Putamen (tissue), 1 donor: ENCODE measurements at places on chromosomes 7 and 10.

- no peak for DNase-seq
These were observed 70.0 kb downstream of the AMPH start for GRCh38 chr7:38561166-38561565.

DNA sequence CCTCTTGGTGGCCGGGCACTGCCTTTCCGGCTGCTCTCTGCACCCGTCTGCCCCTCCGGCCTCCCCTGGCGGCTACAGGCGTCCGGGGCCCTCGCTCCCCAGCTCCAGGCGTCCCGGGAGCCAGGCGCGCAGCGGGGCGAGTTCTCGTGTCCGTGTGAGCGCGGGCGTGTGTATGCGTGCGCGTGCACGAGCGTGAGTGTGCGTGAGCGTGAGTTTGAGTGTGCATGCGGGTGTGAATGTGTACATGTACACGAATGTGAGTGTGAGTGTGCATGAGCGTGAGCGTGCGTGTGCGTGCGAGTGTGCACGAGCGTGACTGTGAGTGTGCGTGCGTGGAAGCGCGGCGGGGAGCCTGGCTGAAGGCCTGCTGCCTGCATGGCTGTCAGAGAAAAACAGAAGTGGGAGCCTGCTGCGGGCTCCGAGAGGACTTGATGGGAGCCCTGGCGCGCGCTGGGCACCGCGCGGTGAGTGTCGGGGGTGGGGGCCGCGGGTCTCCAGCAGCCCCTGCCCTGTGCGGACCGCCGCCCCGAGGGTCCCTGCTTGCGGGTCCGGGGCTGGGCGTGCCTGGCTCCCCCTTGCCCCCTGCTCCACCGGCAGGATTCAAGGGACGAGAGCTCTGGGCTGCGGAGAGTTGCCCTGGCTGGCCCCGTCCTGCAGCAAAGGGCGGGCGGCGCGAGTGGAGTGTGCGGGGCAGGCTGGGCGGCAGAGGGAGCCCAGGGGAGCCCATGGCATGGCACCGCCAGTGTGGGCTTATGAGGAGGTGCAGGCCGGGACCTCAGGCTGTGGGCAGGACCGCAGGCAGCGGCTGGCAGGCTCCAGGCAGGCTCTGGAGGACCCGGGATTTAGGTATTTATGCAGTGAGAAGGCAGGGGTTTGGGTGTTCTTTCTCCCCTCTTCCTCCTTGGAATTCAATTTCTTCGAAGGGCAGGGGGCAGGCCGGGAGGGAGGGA lies 75.8 kb upstream of the EN2 start:
- DNase-seq: no peak

DNA sequence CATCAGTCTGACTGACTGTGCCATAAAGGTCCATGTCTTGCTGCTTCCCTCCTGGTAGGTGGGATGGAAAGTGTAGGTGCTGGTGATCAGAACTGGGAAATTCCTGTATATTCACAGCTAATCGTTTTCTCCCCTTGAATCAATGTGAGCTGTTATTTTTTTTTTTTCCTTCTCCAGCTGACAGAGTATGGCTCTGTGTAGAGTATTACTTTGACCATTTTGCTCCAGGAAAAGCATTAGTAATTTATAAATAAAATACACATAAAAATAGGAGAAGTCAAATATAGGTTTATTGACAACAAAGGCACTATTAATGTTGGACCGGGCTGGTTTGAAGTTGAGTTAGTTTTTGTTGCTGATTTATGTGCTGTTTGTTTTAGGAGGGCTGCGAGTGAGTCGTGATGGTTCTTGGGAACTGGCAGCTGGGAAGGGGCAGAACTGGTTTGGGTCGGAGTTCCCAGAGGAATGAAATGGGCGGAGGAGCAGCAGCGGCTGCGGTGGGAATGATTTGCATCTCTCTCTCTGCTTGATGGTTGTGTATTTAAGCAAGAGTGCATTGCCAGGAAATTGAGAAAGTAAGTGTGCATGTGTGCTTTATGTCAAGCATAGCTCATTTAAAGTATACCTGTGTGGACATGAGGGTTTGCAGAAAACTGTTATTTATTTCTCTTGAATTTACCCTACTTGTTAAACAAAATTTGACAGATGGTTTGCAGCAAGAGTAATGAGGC lies 80.9 kb downstream of the LRMDA start:
- no peak for DNase-seq

DNA sequence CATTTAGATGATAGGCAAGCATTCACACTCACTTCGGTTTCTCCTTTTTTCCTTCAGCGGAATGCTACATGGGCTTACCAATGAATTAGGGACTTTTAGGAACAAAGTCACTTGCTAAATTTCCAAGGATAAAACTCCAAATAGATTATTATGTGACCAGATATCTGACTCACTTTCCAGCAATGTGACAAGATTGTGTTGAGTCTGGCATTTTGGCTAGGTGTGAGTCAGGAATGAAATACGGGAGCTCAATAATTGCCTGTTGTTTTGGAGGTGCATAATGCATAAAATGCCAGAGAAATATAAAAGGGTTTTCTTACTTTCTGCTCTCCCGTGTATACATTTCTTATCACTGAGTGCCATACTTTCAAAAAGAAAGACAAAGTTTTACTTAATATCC lies 721.1 kb downstream of the KCNMA1 start:
- DNase-seq: no peak

GRCh38 chr7:80876894-80877414 lies 41.9 kb downstream of the SEMA3C start:
- DNase-seq: no peak

DNA sequence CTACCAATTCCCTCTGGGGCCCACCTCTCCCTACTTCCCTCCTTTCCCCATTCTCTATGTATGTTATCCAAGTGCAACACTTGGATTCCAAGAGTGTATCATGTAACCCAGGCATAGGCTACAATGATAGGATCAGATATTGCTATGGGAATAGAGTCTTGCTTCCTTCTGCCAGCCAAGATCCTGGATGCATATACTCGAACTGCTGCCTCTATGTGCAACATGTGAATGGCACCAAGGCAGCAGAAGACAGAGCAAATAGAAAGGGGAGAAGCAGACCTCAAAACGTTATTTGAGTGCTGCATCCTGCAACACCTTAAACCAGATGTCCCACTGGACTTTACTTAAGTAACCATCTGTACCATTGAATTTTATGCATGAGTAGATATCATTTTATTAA lies 3.5 kb upstream of the XPNPEP1 start:
- no peak for DNase-seq

GRCh38 chr10:52276163-52276562 lies 37.9 kb upstream of the DKK1 start:
- DNase-seq: no peak

DNA sequence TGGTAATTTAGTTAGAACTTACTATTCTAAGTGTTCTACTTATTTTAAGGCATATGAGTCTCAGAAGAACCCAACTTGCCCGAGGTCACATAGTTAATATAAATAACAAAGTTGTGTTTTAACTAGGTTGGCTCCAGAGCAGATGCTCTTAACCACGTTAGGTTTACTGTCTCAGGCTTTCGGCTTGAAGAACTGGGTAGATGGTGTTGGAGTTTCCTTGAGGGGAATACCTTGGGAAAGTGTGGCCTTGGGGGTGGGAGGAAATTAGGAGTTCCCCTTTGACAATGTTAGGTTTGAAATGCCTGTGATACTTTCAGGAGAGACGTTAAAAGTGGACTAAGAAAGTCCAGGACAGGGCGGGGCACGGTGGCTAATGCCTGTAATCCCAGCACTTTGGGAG lies 9.6 kb downstream of the ZNF398 start:
- DNase-seq: no peak

DNA sequence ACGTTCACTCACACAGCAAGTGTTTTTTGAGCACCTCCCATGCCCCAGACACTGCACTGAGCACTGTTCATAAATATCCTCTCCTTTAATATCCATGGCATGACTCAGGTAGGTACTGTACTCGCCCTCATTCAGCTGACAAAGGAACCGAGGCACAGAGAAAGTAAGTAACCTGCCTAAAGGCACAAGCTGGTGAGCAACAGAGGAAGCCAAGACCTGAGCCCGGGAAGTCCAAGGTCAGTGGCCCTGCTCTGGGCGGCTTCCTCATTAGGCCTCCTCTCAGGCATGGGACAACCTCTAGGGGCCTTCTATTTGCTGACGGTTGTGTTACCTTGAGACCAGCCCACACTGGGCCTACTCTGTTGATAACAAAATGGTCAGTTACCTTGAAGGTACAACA lies 45.1 kb upstream of the EZH2 start:
- DNase-seq: no peak

GRCh38 chr7:19575909-19576557 lies 132.8 kb downstream of the POLR1F start:
- DNase-seq: no peak

DNA sequence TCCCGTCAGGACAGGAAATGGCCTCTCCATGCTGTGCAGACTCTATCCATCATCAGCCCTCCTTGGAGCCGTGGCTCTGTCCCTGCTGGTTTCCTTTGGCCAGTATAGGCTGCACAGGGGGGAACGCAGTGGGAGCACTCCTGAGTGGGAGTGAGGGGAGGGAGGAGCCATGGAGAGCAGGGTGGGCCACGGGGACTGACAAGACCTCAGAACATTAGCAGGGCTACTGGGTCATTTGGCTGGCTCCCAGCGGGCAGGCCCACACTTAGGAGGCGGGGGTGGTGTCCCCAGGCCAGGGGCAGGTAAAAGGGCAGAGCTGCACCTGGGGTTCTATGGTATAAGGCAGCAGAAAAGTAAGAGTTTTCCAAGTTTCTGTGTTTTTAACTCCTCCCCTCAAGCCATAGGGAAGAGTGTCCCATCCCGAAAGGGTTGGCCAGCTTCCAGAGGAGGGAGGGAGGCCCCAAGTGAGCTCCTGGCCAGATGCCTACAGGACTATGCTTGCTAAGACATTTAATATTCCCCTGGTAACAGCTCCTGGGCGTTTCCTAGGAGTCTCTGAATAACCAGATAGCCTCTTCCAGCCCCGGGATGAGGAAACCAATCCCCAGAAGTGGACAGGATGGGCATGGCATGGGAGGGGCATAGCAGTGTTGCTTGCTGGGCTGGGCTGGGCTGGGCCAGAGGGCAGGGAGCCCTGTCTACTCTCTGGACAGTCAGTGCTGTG lies 5.5 kb upstream of the OPN4 start:
- no peak for DNase-seq

GRCh38 chr7:22181663-22182062 lies 175.3 kb downstream of the RAPGEF5 start:
- DNase-seq: no peak

DNA sequence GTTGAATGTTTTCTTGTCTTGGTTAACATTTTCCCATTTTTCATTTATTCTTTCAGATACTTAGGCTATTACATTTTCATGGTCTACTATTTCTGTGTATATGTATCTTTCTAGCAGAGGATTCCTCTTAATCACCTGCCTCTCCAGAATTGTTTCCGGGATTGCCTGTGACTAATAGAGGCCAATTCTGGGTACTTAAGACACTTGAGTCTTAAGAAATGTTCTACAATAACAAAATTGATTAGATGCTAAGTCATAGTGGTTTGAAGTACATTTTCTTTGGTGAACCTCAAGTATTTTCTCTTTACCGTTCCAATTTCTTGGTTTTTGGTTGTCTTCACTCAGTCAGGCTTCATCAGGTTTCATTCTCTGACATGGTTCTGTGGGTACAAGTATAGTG lies 26.4 kb downstream of the BBS9 start:
- no peak for DNase-seq

DNA sequence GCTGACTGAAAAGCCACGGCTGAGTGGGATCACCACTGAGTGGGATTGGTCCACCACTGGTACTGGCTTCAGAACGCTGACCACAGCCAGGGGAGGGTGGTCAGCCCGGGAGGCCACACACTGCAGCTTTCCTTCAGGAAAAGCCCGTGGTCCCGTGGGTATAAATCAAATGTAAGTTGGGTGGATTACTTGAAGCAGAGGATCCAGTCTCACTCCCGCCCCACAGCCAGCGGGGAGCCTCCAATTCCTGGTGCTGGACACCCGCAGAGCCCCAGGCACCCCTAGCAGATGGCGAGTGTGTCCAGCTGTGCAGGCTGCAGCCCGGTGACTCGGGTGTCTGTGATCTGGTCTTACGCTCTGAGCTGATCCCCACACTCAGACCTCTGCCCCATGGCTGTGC lies 231.1 kb upstream of the ZNF32 start:
- DNase-seq: no peak

GRCh38 chr7:152312316-152312715 lies 123.5 kb downstream of the KMT2C start:
- no peak for DNase-seq

GRCh38 chr10:78780551-78780961 lies 288.2 kb upstream of the ZMIZ1 start:
- no peak for DNase-seq

DNA sequence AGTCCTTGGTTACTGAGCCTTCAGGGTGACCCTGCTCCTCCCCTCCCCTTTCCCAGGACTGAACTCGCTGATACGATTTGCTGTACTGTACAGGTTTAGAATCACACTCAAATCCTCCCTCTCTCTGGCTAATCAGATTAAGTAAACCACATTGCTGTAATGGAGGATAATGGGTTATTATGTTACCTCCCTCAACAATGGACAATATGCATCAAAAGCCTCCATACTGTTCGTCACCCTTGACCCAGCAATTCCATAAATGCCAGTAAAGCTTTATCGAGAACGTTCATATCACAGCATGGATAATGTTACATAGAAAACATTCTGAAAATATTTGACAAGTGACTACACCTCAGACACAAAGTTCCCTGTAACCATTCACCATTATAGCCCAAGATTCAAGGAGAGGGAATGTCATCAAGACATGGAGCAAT lies 61.7 kb downstream of the FAM107B start:
- no peak for DNase-seq

DNA sequence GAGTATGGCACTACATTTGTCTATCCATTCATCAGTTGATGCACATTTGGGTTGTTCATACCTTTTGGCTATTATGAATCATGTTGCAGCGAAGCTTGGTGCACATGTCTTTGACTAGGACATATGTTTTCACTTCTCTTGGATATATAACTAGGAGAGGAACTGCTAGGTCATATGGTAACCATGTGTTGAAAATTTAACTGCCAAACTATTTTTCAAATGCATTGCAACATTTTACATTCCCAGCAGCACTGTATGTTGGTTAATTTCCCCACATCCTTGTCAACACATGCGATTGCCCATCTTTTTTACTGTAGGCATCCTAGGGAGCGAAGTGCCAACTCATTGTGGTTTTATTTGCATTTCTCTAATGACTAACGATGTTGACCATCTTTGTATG lies 183.4 kb downstream of the PRKCQ start:
- DNase-seq: no peak

DNA sequence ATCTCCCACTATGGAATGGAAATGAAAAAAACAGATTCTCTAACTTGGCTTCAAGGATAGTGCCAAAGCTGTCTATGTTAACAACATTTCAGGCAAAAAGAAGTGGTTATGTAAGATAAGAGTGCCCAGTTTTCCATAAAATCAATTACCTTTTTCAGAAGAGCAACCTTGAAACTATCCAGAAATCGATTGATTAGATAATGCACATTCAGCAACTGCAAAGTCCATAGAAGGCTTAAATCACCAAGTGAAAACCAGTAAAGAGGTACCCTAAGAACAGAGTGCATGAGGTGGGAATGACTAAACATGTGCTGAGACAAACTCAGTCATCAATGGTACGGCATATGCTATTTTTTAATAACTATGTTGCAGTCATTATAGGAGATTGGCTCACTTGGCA lies 71.9 kb upstream of the TNKS2 start:
- DNase-seq: no peak
